ENCODE measurements at places on chromosomes 2 and 18.

DNA sequence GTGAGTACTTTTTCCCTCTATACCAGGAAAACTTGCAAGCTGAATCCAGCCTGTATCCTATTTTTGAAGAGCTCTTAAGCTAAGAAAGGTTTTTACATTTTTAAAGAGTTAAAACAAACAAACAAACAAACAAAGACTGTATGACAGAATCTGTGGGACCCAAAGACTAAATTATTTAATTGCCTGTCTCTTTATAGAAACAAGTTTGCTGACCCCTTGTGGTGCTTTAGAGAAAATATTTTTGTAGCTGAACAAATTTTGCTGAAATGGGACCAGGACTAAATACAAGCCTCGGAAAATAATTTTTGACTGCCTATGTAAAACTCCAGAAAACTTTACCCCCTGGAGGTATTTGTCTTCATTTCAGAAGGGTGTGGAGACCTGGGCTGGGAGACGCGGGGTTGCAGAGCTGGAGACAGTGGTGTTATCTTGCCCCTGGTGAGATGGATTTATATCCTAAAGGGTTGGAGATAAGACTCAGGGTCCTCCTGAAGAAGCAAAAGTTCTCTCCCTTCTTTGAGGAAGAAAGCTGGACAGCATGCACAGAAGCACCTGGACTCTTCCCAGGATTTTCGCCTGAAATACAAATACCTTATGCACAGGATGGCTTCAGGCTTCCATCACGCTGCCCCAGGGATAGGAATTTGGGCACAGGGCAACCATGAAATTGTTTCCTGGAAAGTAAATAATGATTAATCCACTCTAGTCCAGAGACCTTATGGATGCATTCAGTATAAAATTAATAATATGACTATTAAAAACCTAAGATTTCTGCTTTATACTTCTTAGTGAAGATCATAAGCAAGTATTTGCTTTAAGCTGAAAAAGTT lies 54.3 kb downstream of the TMX3 start:
- no peak for DNase-seq

- no peak for DNase-seq
Observed at GRCh38 chr2:111671426-111672150, 212.4 kb downstream of the ANAPC1 start.

GRCh38 chr2:58449286-58450010 lies 208.3 kb upstream of the FANCL start:
- no peak for DNase-seq

GRCh38 chr2:176158855-176159662 lies 2.0 kb downstream of the HOXD3 start:
- DNase-seq = no peak

GRCh38 chr2:199850218-199850717 lies 724 bp downstream of the FTCDNL1 start:
- DNase-seq = no peak

- peak; percentile 35 for DNase-seq
Observed at GRCh38 chr2:25851740-25852503, 26.4 kb downstream of the ASXL2 start.

DNA sequence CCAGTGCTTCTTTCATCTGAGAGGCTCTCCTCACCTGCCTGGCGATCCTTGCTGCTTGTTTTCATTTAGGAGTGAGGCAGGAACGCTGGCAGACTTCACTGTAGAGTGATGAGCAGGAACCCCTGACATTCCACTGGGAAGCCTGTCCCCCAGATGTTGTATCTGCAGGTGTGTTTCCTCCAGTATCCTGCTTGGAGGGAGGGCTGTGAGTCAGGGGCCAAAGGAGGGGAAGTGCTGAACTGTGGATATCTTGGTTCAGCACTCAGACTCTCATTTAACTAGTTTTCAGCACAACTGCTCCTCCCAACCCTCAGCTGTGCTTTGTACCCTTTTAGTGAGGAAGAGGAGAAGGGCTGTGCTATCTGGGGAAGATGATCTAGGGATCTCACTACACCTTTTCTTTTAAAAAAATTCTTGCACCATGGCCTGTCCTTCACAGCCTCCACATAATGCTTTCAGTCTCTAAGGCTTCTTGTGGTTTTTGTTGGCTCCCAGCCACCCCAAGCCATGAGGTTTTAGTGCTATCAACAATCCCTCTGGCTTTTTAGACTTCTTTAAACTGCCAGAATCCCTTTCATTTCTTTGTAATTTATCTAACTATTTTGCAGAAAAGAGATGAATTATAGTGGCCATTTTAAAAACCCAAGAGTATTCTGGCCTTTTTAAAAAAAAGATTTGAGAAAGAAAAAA lies 11.2 kb downstream of the ANKAR start:
- no peak for DNase-seq

DNA sequence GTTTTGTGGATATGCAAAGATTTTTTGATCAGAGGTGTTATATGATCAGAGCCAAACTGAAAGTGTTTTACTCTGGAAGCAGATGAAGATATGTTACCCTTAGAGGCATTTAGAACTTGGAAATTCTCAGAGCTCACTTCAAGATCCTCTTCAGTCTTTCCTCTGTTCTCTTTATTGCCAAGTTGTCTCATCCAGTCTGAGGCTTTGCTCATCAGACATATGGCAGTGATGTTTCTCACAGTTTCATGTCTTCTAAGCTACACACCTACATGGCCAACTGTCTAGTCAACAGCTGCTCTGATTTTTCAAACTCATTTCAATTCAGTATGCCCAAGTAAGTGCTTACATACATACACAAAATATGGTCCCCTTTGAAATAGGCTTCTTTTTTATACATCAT lies 1504.3 kb upstream of the PIK3C3 start:
- DNase-seq = no peak

DNA sequence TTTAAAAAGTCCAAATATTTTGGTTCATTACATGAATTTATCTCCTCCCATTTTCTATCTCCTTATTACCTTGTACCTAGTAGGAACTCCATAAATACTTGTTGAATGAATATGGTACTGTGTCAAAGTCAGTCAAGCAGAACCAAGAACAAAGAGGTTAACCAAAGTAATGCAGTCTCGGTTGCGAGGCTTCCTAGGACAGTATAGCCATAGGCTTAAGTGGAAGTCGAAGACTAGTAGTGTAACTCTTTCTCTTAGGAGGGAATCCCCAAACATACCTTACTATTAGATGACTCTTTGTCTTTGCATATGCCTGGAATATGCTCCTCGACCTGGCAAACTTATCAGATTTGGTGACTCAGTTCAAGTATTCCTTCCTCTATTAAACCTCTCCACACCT lies 4.8 kb downstream of the LIPT1 start:
- no peak for DNase-seq

- DNase-seq = no peak
Observed at GRCh38 chr18:77133835-77134496, 1.4 kb upstream of the MBP start.

DNA sequence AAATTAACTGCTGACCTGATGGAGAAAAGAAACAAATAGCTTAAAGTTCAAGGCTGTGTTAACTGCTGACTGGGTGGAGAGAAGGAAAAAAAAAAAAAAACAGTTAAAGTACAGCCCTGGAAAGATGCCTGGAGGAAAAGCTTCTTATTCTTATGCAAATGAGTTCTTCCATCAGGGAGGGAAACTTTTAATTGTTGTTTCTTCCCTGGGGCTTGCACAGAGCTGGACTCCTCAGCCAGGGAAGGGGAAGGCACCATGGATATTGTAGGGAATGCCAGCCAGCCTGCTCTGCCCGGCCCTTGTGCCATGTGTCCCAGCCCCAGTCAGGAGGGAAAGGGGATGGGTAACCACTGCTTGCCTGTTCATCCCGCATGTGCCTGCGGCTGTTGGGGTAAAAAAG lies 833.1 kb upstream of the CRIM1 start:
- DNase-seq = no peak

DNA sequence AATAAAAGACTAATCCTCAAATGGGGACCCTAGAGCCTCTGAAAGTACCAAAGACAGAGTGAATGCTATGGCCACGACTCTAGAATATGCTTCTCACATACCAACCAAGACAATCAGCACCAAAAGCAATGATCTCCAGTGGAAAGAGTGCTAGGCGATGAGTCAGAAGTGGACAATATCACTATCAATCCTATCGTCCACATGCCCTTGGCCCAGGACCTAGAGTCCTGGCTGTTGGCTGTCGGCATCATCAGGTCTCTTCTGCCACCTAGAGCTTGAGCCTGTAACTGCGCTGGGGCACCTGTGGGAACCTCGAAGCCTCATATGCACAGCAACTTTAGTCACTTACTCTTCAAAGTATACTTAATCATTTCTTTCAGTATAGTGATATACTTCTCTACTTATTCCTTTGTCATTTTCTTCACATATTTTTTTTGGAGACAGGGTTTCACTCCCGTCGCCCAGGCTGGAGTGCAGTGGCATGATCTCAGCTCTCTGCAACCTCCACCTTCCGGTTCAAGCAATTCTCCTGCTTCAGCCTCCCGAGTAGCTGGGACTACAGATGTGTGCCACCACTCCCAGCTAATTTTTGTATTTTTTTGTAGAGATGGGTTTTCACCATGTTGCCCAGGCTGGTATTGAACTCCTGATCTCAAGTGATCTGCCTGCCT lies 29.7 kb downstream of the NOL10 start:
- no peak for DNase-seq

DNA sequence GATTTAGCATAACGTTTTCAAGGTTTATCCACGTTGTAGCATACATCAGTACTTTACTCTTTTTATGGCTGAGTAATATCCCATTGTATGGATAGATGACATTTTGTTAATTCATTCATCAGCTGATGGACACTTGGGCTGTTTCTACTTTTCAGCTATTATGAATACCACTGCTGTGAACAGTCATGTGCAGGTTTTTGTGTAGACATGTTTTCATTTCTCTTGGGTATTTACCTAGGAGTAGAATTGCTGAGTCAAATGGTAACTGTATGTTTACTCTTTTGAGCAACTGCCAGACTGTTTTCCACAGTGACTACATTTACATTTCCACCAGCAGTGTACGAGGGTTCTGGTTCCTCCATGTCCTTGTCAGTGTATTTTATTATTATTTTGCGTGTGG lies 33.9 kb downstream of the COX7A2L start:
- no peak for DNase-seq

DNA sequence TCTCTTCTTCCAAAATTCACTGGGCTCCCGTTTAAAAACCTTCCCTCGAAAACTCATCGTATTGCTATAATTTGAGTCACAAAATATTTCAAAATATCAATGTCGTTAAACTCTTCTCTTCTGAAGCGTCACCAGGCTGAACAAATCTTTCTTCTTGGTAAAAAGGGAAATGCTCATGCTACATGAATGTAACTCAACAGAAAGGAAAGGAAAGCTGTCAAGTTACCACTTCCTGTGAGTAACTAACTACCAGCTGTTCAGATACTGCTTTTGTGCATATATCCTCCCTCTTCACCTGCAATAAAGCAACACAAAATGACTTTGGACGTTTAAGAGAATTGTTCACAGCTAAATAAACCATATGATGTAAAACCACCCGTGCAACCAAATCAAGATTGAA lies 95.4 kb downstream of the DOCK10 start:
- no peak for DNase-seq

DNA sequence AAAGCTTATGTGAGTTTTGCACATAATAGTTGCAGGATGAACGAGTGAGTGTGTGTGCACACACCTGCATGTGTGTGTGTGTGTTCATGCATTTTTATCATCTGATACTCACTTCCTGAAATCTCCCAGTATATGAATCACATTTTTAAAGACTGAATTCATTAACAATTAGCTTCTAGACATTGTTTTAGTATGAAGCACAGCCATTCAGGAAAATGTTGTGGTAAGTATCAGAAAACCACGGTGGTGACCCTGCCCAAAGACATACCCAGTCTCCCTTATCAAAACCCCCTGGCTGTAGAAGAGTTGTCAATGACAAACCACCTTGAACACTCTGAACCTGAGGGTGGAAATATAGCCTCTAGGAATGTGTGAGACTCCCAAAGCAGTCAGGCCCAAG lies 220.8 kb downstream of the ALK start:
- DNase-seq = no peak

- no peak for DNase-seq
Observed at GRCh38 chr2:176251928-176252327, 17.3 kb upstream of the MTX2 start.

Data from GM18507 (cell line).